Right renal cortex interstitium (tissue), 3 donors: ENCODE measurements at places on chromosomes 3 and 15. TPM values are rescaled to one million over a fixed set of nuclear protein-coding genes. Genes with fewer than 3 reads are reported as not detected.

PTPN23 gene
- 20.8 TPM for polyA plus RNA-seq

NPHP3 gene
- 29.9 TPM for polyA plus RNA-seq

HRH1 gene
- 2.3 TPM for polyA plus RNA-seq

WDR72 gene
- 65.1 TPM for polyA plus RNA-seq

CHRFAM7A gene
- 1.7 TPM for polyA plus RNA-seq

BDH1 gene
- 40.0 TPM for polyA plus RNA-seq

SST gene
- 0.26 TPM for polyA plus RNA-seq

BLOC1S6 gene
- polyA plus RNA-seq, result 44.6 TPM

STAC gene
- 13.9 TPM for polyA plus RNA-seq

GPR160 gene
- polyA plus RNA-seq, result 36.3 TPM

MYO5C gene
- polyA plus RNA-seq, result 20.6 TPM

C3orf20 gene
- polyA plus RNA-seq, result 0.38 TPM

KCTD6 gene
- polyA plus RNA-seq, result 31.9 TPM

ICE2 gene
- polyA plus RNA-seq, result 83.5 TPM

CELSR3 gene
- 0.81 TPM for polyA plus RNA-seq

SLC28A1 gene
- 7.4 TPM for polyA plus RNA-seq

GCSAM gene
- 0.86 TPM for polyA plus RNA-seq

CCDC54 gene
- 0.14 TPM for polyA plus RNA-seq

FGF7 gene
- 15.3 TPM for polyA plus RNA-seq

PARP15 gene
- polyA plus RNA-seq, result 0.14 TPM

CFAP100 gene
- polyA plus RNA-seq, result 1.1 TPM

CHDH gene
- 9.1 TPM for polyA plus RNA-seq

SPESP1 gene
- polyA plus RNA-seq, result 5.5 TPM

PLA2G4E gene
- polyA plus RNA-seq, result not detected

SI gene
- polyA plus RNA-seq, result not detected

SKOR1 gene
- 0.16 TPM for polyA plus RNA-seq

FANCI gene
- polyA plus RNA-seq, result 38.8 TPM

MCF2L2 gene
- 0.37 TPM for polyA plus RNA-seq

LCTL gene
- 0.17 TPM for polyA plus RNA-seq

CA12 gene
- polyA plus RNA-seq, result 151 TPM

MLF1 gene
- polyA plus RNA-seq, result 66.4 TPM

C2CD4B gene
- 0.46 TPM for polyA plus RNA-seq

PRTG gene
- 13.5 TPM for polyA plus RNA-seq

MAGEL2 gene
- 3.6 TPM for polyA plus RNA-seq

SCAANT1 gene
- polyA plus RNA-seq, result 0.53 TPM

SLC24A5 gene
- polyA plus RNA-seq, result 0.52 TPM

CTXN2 gene
- polyA plus RNA-seq, result not detected

CASR gene
- 21.2 TPM for polyA plus RNA-seq

ACP3 gene
- polyA plus RNA-seq, result 68.4 TPM

CYP8B1 gene
- 0.87 TPM for polyA plus RNA-seq

DAZL gene
- polyA plus RNA-seq, result not detected

GPR176 gene
- 17.5 TPM for polyA plus RNA-seq

CRYGS gene
- polyA plus RNA-seq, result 5.3 TPM
